ENCODE measurements at places on chromosomes 2 and 18.

DNA sequence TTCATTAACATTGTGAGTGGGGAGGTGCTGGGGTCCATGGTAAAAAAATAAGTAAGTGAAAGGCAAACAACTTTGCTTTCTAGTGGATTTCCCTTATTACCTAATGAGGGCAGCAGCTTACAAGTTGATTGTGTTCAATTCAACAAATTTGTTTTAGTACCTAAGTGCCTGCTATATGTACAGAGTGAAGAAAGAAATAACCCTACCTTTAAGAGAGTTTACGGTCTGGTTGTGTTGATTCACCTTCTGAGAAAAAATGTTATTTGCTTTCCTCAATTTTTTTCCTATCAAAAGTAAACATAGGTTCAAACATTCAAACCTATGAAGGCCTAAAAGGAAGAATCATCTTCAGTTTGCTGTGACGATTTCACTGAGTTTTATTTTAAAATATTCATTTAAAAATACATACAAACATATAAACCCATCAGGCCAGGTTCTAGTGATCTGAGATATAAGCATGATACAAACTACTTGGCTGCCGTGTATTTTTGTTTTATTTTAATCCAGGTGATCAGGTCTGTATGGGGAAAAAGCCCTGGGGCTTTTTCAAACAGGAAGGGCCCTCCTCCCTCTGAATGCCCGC lies 1.5 kb upstream of the SPTBN1 start:
- no peak for DNase-seq

GRCh38 chr18:48955830-48956261 lies 5.1 kb upstream of the SMAD7 start:
- no peak for DNase-seq

DNA sequence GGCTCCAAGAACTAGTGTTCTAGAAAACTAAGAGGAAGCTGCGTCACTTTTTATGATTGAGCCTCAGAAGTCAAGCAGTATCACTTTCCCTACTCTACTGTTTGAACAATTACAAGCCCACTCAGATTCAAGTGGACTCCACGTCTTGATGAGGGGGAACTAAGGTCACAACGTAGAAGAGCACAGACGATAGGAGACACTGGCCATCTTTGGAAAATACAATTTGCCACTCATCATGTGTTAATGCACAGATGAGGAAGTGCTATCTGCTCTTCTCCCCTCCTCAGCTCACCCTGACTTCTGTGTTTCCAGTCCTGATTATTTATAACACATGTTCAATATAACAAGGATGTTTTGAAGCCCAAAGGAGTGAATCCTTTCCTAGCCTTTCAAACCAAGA lies 76.1 kb upstream of the CYP1B1 start:
- DNase-seq = no peak

- DNase-seq = no peak
Observed at GRCh38 chr2:101162561-101163330, 11.6 kb upstream of the TBC1D8 start.

GRCh38 chr2:41595240-41595639 lies 452.6 kb upstream of the PKDCC start:
- DNase-seq = no peak

GRCh38 chr18:55419947-55420664 lies 167.9 kb downstream of the TCF4 start:
- DNase-seq = no peak

GRCh38 chr2:180495606-180496005 lies 484.8 kb upstream of the UBE2E3 start:
- no peak for DNase-seq

GRCh38 chr2:48198371-48198770 lies 292.1 kb upstream of the FBXO11 start:
- no peak for DNase-seq

GRCh38 chr2:85802354-85803103 lies 48.7 kb downstream of the ATOH8 start:
- DNase-seq = no peak

DNA sequence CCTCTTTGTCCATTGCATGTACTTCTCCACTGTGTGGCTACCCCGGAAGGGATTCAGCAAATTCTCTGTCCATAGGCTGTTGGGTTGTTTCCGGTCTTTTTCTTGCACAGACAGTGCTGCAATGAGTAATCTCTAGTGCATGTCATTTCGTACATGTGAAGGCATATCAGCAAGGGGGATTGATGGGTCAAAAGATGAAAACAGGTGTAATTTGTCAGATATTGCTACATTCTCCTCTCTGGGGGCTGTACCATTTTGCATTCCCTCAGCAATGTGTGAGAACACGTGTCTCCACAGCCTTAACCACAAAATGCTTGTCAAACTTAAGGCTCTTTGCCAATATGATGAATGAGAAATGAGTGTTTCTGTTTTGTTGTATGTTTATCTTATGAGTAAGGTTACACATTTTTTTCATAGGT lies 60.5 kb downstream of the KLHL29 start:
- DNase-seq = no peak

GRCh38 chr2:155310589-155310988 lies 612.1 kb downstream of the KCNJ3 start:
- DNase-seq = no peak

DNA sequence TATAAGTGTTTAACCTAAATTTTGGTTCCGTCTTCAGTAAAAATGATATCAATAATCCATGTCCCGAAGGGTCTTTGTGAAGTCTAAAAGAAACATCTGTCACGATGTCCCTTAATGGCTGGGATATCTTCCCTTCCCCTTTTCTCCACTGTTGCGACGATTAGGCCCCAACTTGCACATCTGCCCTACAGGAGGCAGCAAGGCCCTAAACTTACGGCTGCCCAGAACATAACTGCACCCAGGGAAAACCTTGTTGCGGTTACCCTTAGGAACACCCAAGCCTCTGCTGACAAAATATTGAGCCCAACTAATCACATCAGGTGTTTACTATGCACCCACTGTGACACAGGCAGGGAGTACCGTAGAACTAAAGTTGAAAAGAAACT lies 1.3 kb upstream of the SMAD2 start:
- DNase-seq = no peak

GRCh38 chr2:34126279-34126678 lies 527.2 kb upstream of the FAM98A start:
- DNase-seq = no peak

DNA sequence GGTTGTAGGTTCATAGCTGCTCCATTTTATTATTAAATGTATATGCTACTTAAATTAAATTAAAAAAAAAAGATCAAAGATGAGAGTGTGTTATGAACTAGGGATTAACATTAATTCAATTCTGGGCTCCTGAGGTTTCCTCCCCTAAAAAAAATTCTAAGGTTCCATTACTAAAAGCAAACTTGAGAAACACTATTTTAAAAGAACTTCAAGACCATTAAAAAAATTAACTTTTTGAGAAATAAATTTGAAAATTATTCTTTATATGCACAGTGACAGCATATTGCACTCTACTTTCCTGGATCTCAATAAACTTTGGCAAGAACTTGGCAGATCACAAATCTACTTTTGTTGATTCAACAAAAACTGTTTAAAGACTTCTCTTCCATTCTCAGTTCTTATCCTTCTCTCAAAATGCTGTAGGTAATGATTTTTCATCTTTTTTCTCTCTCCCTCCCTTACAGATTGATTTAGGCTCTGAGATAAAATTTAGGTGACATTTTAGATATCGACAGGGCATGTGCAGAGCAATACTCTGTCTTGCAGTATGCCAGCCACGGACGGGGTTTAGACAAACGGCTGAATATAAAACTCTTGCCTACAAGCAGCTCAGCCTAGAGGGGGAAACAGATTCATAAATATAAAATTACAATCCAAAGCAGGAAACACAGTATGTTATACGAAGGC lies 592 bp upstream of the MARS2 start:
- DNase-seq = no peak

DNA sequence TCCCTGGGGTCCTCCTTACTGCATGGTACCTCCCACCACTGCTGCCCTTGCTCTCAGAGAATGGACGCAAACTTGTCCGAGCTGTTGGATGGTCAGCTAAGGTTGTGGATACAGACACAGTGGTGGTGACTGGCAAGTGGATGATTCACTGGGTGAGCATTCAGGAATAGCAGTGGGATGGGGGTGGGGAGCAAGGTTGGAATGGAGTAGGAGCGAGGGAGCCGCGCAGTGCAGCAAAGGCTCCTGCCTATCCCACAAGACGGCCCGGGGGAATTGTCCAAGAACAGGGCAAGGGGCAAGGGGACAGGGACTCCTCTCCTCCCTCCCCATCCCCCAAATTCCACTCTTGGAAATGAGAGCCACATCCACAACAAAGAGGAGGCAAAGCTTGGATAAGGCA lies 102.2 kb downstream of the PIEZO2 start:
- DNase-seq = no peak

- no peak for DNase-seq
Observed at GRCh38 chr2:187986390-187987105, 305.1 kb upstream of the GULP1 start.

GRCh38 chr18:74862094-74862493 lies 264.4 kb downstream of the ZNF407 start:
- DNase-seq = no peak

- no peak for DNase-seq
Observed at GRCh38 chr2:22076454-22076853, 952.7 kb downstream of the TDRD15 start.

GRCh38 chr2:12589802-12590320 lies 126.9 kb upstream of the TRIB2 start:
- no peak for DNase-seq

DNA sequence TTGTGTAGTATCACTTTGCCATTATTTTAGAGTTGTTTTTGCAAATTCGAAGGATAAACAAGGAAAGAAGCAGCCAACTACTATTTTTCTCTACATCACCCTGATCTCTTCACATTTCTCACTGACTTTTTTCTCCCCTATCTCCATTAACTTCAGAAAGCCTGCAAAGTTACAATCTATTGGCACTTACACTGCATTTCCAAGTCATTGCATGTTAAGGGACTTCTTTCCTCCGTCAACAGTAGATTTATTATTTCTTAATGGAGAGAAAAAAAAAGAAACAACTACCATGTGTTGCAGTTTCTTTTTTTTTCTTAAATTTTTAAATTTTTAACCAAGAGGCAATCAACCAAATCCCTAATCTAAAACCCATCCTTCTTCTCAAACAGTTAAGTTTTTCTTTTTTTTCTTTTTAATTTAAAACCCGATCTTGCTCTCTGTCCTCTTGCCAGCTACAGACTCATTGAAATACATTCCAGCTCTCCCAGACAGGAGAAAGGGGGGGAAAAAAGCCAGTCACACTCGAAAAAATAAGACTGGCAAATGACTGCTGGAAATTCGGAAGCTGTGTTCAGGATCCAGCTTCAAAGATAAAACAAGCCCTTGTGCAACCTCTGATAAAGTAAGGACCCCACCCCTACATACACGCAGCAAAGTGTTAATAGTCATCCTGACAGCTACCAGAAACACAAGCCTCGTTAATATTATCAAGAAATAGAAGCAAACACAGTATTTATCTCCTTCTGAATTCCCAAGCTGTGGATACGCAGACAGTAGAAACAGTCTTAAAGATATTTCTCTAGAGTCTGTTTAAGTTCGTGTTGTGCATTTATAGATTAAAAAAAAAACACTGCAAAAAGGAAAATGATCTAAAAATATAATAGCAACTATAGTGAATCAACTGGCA lies 1.3 kb downstream of the LRRTM4 start:
- no peak for DNase-seq

DNA sequence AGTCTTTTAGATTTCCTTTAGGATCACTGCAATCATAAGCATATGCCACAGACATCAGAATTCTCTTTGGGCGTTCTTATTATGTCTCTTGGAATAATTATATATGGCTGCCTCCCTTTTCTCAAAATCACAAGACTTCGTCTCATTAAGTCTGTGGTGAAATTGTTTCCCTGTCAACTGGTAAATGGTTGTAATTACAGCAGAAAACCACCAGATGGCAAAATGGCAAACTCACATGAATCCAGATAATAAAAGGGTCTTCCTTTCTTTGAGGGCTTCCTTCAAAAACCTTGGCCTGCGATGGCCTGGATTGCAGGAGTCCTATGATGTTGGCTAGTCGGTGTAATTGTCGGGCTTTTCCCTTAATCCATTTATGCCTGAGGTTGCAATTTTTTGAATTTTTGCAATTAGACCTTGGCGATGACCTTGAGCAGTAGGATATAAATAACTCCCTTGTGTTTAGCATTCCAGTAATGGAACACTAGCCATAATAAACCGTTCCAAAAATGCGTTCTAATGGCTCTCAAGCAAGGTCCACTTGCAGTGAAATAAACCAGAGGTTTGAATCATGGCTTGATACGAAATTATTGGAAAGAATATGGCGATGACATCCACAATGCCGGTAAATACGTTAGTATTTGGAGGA lies 656.4 kb downstream of the MBD2 start:
- no peak for DNase-seq

DNA sequence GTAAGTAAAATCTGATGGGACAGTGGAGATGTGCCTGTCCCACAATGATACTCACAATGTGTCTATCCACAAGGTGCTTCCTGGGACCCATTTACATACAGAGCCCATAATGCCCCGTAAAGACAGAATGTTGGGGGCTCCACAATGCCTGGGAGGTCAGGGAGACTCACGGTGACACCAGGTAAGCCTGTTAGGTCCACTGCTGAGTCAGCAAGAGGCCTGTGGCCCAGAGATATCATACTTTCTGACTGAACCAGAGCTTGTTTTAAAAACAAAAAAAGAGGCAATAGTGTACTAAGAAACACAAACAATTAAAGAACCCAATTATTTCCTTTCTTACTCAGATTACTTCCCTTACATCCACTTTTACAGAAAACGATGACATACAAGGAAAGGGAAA lies 771.1 kb upstream of the ID2 start:
- no peak for DNase-seq

- DNase-seq = no peak
Observed at GRCh38 chr2:227436436-227437174, 35.4 kb upstream of the AGFG1 start.

DNA sequence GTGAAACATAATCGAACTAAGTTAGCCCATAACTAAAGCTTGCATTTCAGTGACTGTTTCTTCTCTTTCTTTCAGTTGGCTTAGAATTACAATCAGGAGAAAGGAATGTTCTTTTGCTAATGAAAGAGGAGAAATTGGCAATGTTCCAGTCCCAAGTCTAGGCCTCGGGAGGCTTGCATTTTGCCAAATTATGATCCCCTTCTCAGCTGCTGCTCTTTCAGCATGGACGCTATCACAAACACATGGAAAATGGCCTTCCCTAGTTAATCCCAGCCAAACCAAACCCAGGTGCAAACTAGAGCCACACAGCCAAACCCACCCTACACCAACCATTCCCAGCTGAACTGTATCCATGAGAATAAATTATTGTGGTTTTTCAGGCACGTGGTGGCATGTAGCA lies 605.2 kb upstream of the LRRTM4 start:
- no peak for DNase-seq

DNA sequence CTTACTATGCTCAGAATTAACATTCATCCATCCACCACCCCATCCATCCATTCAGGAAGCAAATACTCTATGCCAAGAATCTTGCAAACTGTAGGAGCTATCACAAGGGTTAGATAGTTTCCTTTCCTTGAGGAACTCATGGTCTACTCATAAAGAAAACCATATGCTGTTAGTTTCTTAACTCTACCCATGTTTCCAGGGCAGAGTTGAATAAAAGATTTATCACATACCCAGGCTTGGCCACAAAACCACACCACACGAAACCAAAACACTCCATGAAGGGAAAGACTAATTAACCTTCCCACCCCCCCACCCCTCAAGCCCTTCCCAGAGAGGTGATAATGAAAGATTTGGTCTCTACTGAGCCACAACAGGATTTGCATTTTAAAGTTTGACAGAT lies 23.7 kb upstream of the MSGN1 start:
- DNase-seq = no peak

GRCh38 chr18:76432274-76432755 lies 62.7 kb downstream of the ZNF516 start:
- no peak for DNase-seq

All from activated T-helper 1 cell treated with anti-CD3 and anti-CD28 coated beads, Interleukin-2, amount 50 U/mL, for 16 hours (primary cell).